ENCODE measurements at places on chromosomes 5 and 9.

DNA sequence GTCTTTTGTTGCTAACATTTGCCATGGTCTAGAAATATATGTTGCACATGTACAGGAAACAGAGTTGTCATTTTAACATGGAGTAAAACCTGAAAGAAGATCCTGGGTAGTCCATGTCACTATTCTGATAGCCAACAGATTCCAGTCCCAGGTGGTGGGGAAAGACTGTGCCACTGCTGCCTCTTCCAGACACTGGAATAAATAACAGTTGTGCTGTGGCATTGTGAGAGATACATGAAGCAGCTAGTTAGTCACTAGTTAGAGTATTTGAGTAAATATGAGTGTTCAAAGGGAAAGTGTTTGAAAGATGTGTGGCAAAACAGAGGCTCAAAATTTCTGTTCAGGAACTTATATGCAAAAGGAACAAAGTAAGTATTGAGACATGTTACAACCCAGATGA, 1408.3 kb downstream of the EFNA5 start:
- DNase-seq = no peak

- DNase-seq = no peak
Observed at GRCh38 chr9:110089681-110090370, 118.1 kb downstream of the C9orf152 start.

GRCh38 chr5:8905021-8905420, 640.9 kb downstream of the SEMA5A start:
- DNase-seq = no peak

DNA sequence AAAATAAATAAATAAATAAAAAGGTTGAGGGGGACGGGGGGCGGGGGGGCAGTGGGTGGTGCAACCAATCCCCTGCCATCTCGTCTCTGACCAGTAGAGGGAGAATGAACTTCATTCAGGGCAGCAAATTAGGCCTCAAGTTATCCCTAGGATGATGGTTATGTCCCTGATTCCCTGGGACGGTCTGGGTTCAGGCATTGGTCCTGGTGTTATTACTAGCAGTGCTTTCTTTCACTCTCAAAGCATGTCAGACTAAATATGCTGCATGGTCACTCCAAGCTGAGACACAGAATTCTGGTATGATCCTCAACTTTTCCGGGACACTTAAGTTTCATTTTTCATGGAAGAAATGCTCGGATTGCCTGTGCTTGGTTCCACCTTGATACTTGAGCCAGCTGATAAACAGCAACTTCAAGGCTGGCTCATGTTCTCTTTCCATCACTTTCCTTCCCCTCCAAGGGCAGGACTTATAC, 59.4 kb downstream of the DAP start:
- no peak for DNase-seq

DNA sequence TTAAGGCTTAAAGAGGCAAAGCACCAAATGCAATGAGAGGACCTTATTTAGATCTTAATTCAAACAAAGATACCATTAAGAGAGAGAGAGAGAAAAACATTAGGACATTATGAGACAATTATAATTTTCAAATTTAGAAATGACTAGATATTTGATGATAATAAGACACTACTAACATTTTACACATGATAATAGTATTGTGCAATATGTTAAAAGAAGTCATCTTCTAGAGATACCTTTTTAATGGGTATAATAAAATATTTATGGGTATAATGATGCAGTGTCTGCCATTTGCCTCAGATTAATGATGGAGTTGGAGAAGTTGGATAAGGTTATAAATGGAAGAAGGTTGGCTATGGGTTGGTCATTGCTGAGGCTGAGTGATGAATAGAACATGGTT, 21.2 kb downstream of the SPAAR start:
- no peak for DNase-seq

DNA sequence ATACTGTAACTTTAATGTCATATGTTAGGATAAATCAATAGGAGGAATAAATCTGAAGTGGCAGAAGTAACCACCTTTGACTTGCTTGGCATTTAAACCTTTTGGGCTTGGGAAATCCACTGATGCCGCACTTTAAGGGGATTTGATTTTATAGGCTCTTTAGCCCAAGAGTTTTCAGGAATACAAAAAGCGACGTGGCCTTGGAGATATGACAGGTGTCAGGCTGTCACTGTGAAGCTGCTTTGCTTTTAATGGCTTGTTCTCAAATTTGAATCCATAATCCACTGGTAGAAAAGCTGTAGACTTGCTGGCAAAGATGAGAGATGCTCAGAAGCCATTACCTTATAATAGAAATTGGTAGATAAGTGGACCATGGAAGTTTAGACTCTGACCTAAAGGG, 71.6 kb downstream of the GABRG2 start:
- DNase-seq = no peak

GRCh38 chr5:17024686-17025180, 88.6 kb upstream of the MYO10 start:
- no peak for DNase-seq

DNA sequence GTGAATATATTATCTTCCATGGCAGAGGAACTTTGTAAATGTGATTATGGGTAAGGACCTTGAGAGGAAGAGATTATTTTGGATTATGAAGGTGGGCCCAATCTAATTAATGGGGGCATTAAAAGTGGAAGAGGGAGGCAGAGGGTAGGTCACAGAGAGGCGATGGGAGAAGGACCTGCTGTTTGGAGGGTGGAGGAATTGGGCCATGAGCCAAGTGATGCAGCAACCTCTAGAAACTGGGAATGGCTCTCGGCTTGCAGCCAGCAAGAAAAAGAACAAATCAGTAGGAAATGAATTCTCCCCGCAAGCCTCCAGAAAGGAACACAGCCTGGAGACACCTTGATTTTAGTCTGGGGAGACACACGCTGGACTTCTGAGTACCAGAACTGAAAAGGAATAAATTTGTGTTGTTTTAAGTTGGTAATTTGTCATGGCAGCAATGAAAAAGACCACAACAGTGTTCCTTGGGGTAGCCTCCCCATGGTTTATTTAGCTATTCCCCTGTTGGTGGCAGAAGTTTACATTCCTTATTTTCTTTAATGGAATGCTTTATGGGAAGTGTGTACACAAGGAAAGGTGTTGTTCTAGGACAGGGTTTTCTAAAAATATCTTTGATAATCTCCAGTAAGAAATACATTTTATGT, 103.6 kb downstream of the HSPA4 start:
- DNase-seq = no peak

Data from omental fat pad (tissue), 4 donors.